ENCODE measurements at places on chromosomes 11 and 22. TPM values are rescaled to one million over a fixed set of nuclear protein-coding genes. Genes with fewer than 3 reads are reported as not detected.

- H3K27ac ChIP-seq, result no peak overlapping the region
- no peak for DNase-seq
- no peak overlapping the region for H3K4me3 ChIP-seq
- H3K27me3 ChIP-seq, result no peaks in the 10 kb centered on the region
- H3K36me3 ChIP-seq, result no peaks in the 10 kb centered on the region
Observed at GRCh38 chr11:5847711-5848110, 6.0 kb upstream of the OR52E6 start.

DNA sequence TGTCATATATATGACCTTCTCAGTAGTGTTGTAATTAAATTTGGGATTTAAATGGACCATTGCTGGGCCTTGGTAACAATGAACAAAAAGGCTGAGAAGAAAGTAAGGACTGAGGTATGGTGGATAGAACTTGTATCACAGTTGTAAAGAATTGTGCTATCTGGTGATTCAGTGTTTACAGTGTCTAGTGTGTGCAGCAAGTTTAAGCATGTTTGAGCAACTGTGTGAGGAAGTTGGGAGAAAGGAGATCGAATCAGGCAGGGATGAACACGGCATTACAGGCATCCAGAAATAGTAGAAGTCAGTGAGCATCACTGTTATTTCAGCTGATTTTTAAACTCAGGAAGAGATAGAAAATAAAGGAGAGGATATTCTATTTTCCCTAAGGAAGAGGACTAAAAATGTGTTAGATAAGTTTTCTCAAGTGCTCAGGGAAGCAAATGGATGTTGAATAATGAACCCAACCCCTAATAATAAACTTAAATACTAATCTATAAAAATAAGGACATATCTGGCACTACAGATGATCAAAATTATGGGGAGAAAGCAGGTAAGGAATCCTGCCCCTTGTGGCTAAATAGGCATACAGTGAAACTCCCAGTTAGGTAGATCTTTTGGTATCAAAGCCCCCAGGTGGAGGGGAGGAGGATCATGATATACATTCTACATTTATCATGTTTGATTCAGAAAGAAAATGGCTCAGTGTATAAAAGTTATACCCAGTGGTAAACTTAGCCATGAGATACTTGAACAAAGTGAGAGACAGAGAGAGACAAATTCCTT is 361.0 kb upstream of the ANO3 start:
- H3K4me1 ChIP-seq, result peaks cover 5% of the 10 kb centered on the region
- H3K27ac ChIP-seq, result no peak overlapping the region
- no peaks in the 10 kb centered on the region for H3K27me3 ChIP-seq
- H3K4me3 ChIP-seq, result no peak overlapping the region
- DNase-seq, result peak; percentile 51

- H3K27ac ChIP-seq, result no peak overlapping the region
- no peak overlapping the region for H3K4me3 ChIP-seq
Observed at GRCh38 chr11:115201111-115201792, 303.0 kb downstream of the CADM1 start.

DNA sequence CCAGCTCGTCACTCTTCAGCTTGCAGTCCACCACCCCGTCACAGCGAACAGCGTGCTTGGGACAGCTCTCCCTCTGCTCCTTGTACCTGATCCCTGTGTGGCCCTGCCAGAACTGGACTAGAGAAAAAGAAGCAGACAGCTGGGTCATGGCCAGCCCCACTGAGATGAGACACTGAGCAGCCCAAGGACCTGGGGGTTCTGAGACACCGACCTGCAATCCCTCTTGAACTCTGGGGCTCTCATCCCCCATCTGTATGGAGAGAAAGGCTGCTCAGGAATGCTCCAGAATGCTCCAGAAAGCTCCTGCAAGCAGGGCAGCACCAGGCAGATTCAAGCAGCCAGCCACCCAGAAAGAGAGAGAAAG is 14.8 kb downstream of the TMPRSS13 start:
- DNase-seq, result no peak
- H3K27me3 ChIP-seq, result no peaks in the 10 kb centered on the region
- H3K4me3 ChIP-seq, result no peak overlapping the region
- no peaks in the 10 kb centered on the region for H3K4me1 ChIP-seq

- H3K36me3 ChIP-seq, result no peaks in the 10 kb centered on the region
- no peak for DNase-seq
- H3K4me3 ChIP-seq, result no peak overlapping the region
- H3K4me1 ChIP-seq, result peaks cover 5% of the 10 kb centered on the region
- no peaks in the 10 kb centered on the region for H3K27me3 ChIP-seq
- H3K27ac ChIP-seq, result no peak overlapping the region
Observed at GRCh38 chr22:24208012-24208749, 26.9 kb downstream of the SUSD2 start.

CHST1 gene
- 1.7 TPM for total RNA-seq

DNA sequence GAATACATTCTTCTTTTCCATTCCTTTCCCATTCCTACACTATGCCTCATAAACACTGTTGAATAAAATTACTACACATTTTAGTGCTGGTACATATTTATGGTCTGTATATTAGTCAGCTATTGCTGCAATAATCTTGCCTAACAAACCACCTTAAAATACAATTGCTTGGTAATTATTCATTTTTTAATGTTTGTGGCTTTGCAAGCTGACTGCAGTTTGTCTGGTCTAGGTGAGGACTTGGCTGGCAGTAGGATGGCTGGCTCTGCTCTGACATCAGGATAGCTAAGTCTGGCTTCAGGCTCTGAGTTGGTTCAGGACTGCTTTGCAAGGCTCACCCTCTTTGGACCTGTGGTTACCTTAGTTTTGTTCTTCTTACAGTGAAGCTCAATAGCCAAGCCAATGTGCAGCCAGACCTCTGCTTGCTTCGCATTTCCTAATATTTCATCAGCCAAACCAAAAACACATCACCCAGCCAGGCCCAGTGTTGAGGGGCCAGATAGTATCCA is 913.4 kb upstream of the RAG2 start:
- H3K36me3 ChIP-seq, result peaks cover 6% of the 10 kb centered on the region
- no peak for DNase-seq
- H3K27ac ChIP-seq, result no peak overlapping the region
- no peaks in the 10 kb centered on the region for H3K4me1 ChIP-seq
- H3K4me3 ChIP-seq, result no peak overlapping the region
- H3K27me3 ChIP-seq, result no peaks in the 10 kb centered on the region

GRCh38 chr22:22576244-22576988 is 17.4 kb upstream of the PRAME start:
- H3K27ac ChIP-seq, result no peak overlapping the region
- H3K4me1 ChIP-seq, result no peaks in the 10 kb centered on the region
- H3K36me3 ChIP-seq, result no peaks in the 10 kb centered on the region
- H3K4me3 ChIP-seq, result no peak overlapping the region

- H3K4me3 ChIP-seq, result no peak overlapping the region
- no peaks in the 10 kb centered on the region for H3K27me3 ChIP-seq
- DNase-seq, result no peak
- peak overlapping the region; percentile 47 for H3K27ac ChIP-seq
- H3K36me3 ChIP-seq, result no peaks in the 10 kb centered on the region
Observed at GRCh38 chr11:110148775-110149744, 55.9 kb downstream of the ZC3H12C start.

DNA sequence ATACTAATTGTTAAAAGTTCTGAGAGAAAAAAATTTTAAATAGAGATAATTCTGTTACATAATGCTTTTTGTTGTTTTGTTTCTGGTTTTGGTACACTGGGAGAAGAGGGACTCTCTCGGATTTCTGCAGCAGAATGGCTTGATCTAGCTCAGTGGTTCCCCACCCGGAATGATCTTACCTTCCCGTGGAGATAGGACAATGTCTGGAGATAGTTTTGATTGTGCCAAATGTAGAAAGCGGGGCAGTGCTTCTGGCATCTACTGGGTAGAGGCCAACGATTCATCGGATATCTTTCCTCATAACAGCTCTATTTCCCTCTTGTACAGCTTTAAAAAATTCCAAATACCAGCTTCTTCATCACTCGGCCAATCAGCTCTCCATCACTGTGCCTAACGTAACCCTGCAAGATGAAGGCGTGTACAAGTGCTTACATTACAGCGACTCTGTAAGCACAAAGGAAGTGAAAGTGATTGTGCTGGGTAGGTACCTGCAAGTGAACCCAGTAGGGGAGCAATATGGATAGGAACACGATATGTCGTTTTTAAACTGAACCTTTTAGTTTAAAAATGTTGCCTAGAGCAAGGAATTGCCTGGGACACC is 13.2 kb downstream of the CRTAM start:
- no peak overlapping the region for H3K27ac ChIP-seq
- peaks cover 18% of the 10 kb centered on the region for H3K4me1 ChIP-seq
- H3K36me3 ChIP-seq, result no peaks in the 10 kb centered on the region
- DNase-seq, result no peak

- H3K36me3 ChIP-seq, result no peaks in the 10 kb centered on the region
- peak overlapping the region; percentile 89 for H3K4me3 ChIP-seq
- peaks cover 25% of the 10 kb centered on the region for H3K27me3 ChIP-seq
- H3K4me1 ChIP-seq, result peaks cover 25% of the 10 kb centered on the region
Observed at GRCh38 chr11:73140213-73141030, 1.7 kb downstream of the FCHSD2 start.

OR5B3 gene
- total RNA-seq, result not detected

YAP1 gene
- 155 TPM for total RNA-seq

TUBA8 gene
- not detected for total RNA-seq

DNA sequence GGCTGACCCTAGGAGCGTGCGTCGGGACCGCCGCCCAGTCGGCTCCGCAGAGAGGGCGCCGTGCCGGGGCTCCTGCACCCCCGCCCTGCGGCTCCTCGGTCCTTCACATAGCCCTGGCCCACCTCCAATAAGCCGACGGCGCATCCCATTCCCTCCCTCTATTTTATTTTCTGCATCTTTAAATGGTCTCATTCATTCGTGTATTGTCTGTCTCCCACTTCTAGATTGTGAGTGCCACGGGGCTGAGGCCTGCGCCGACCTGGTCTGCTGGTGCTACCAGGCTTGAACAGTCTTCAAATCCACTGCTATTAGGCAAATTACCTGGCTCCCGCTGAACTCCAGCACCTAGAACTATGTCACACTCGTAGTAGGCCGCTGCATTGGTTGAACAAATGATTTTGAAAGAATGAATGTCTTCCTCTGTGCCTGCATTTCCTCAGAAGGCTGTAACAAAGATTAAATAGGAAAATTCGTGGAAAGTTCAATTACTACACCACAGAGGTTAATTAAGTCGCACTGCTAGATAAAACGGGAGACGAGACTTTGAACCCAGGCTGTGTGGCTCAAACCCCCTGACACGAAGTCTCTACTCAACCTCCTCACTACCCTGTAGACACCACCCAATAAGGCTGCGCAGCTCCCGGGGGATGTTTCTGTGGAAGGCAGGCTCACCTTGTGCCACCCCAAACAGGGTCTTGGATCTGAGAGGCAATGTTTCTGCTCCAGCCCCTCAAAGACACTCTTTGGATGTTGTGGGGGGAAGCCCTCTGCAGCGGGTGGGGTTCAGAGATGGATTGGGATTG is 1.2 kb upstream of the PPP1R14B start:
- DNase-seq, result no peak
- H3K36me3 ChIP-seq, result no peaks in the 10 kb centered on the region
- H3K27me3 ChIP-seq, result no peaks in the 10 kb centered on the region
- H3K4me1 ChIP-seq, result peaks cover 39% of the 10 kb centered on the region
- H3K4me3 ChIP-seq, result peak overlapping the region; percentile 100

CDC45 gene
- total RNA-seq, result 23.8 TPM

DNA sequence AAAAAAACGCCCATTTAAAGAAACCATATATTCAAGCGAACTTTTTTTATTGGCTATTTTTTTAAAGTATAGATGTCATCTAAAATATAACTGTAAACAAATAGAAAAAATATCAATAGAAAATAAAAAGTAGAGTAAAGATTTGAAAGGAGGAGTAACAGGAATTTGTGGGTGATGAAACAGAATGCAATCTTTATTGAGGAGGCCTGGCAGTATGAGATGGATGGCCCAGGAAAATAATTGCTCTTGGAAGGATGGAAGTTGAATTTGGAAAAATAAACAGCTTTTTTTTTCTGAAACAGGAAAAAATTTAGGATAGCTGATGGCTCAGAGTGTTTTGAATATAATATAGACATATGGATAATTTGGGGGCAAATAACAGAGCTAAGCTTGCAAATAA is 219.0 kb downstream of the CASP12 start:
- no peaks in the 10 kb centered on the region for H3K36me3 ChIP-seq
- DNase-seq, result no peak
- H3K4me1 ChIP-seq, result peaks cover 25% of the 10 kb centered on the region
- 0 out of 2 replicates have a peak overlapping the region, but pooled peaks have one; percentile 8 for H3K27ac ChIP-seq
- H3K27me3 ChIP-seq, result no peaks in the 10 kb centered on the region
- H3K4me3 ChIP-seq, result no peak overlapping the region

MACROD1 gene
- 33.0 TPM for total RNA-seq

GGT1 gene
- total RNA-seq, result 7.4 TPM

DNA sequence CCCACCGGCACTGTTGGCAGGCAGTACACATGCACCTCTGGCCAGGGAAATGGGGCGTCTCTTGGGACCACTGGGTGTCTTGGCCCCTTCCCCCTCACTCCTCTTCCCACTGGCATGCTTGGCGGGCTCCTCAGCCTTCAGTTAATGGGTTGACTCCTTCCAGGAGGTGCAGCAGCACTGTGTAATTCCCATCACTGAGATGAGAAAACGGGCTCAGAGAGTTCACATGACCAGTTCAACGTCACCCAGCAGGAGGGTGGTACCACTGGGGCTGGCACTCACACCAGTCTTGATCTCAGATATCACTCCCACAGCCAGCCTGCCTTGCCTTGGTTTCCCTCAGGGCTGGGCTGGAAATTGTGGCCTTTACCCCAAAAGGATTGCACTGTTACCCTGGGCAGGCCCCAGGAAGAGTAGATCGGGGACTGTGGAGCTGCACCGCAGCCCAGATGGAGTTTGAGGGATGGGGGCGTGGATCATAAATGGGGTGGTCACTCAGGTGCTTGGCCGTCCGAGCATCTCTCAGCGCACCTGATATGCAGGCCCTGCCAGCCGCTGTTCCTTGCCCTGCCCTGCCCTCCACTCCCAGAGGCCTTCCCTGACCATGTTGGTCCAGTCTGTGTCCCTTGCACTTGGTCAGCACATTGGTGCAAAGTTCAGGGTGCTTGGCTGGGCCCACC is 16.9 kb downstream of the CAPN5 start:
- H3K36me3 ChIP-seq, result no peaks in the 10 kb centered on the region
- DNase-seq, result no peak
- no peaks in the 10 kb centered on the region for H3K27me3 ChIP-seq
- no peak overlapping the region for H3K4me3 ChIP-seq

- no peaks in the 10 kb centered on the region for H3K4me1 ChIP-seq
- no peak overlapping the region for H3K27ac ChIP-seq
- peaks cover 82% of the 10 kb centered on the region for H3K36me3 ChIP-seq
- no peaks in the 10 kb centered on the region for H3K27me3 ChIP-seq
- DNase-seq, result no peak
- H3K4me3 ChIP-seq, result no peak overlapping the region
Observed at GRCh38 chr22:41874090-41874489, 40.8 kb downstream of the SHISA8 start.

- H3K36me3 ChIP-seq, result no peaks in the 10 kb centered on the region
- peaks cover 14% of the 10 kb centered on the region for H3K4me1 ChIP-seq
- peak; percentile 84 for DNase-seq
- H3K27me3 ChIP-seq, result peaks cover 59% of the 10 kb centered on the region
- H3K27ac ChIP-seq, result no peak overlapping the region
Observed at GRCh38 chr11:75241036-75241905, 697 bp downstream of the TPBGL start.

GRCh38 chr11:81253244-81253643 is 1480.4 kb downstream of the FAM181B start:
- H3K27me3 ChIP-seq, result no peaks in the 10 kb centered on the region
- no peaks in the 10 kb centered on the region for H3K4me1 ChIP-seq
- no peak for DNase-seq

Data from GM23338 (cell line).